M059J (cell line): ENCODE measurements at places on chromosomes 1 and 21. TPM values are rescaled to one million over a fixed set of nuclear protein-coding genes. Genes with fewer than 3 reads are reported as not detected.

Gene CA6
- not detected in 2 replicates for total RNA-seq

Gene ACTL8
- total RNA-seq, result 0.07 and 0.39 TPM in 2 replicates

Gene SAMD13
- total RNA-seq, result 0.20 and 2.3 TPM in 2 replicates

Gene NBPF4
- not detected in 2 replicates for total RNA-seq

Gene CD160
- not detected in 2 replicates for total RNA-seq

Gene CYP4A22
- total RNA-seq, result not detected in 2 replicates

Gene FAM72A
- 9.1 and 13.3 TPM in 2 replicates for total RNA-seq

Gene CHODL
- total RNA-seq, result 0.76 TPM in 1 of 2 replicates, not detected in the other
